ENCODE measurements at places on chromosomes 7 and 10.

DNA sequence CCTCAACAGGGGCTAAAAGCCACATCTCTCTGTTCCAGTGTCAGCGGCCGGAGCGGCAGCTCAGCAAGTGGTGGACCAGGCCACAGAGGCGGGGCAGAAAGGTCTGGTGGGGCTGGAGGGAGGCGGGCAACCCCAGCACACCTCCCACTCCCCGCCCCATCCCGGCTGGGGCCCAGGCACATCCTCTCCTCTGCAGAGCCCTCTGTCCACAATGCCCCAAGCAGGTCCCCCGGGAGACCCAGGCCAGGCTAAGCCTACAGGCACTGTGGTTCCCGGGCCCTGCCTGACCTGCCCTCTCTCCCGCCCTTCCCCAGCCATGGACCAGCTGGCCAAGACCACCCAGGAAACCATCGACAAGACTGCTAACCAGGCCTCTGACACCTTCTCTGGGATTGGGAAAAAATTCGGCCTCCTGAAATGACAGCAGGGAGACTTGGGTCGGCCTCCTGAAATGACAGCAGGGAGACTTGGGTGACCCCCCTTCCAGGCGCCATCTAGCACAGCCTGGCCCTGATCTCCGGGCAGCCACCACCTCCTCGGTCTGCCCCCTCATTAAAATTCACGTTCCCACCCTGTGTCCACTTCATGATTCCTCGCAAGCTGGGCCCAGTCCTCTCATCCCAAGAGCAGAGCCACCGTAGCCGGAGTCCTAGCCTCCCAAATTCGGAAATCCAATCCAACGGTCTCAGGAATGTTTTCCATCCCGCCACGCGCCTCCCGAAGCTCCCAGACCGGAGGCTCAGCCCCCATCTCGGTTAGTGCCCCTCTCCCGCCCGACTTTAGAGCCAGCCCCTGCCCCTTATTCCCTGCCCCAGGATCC, 2.1 kb downstream of the ADIRF start:
- peak overlapping the region; percentile 97 for H3K27ac ChIP-seq
- H3K4me1 ChIP-seq, result peaks cover 67% of the 10 kb centered on the region
- peak overlapping the region; percentile 71 for H3K4me3 ChIP-seq
- H3K27me3 ChIP-seq, result no peaks in the 10 kb centered on the region
- no peak for DNase-seq
- H3K36me3 ChIP-seq, result no peaks in the 10 kb centered on the region

- no peaks in the 10 kb centered on the region for H3K27me3 ChIP-seq
- no peak overlapping the region for H3K27ac ChIP-seq
- H3K36me3 ChIP-seq, result no peaks in the 10 kb centered on the region
- H3K4me1 ChIP-seq, result no peaks in the 10 kb centered on the region
These were observed 595.5 kb downstream of the REEP3 start for GRCh38 chr10:64116707-64117106.

DNA sequence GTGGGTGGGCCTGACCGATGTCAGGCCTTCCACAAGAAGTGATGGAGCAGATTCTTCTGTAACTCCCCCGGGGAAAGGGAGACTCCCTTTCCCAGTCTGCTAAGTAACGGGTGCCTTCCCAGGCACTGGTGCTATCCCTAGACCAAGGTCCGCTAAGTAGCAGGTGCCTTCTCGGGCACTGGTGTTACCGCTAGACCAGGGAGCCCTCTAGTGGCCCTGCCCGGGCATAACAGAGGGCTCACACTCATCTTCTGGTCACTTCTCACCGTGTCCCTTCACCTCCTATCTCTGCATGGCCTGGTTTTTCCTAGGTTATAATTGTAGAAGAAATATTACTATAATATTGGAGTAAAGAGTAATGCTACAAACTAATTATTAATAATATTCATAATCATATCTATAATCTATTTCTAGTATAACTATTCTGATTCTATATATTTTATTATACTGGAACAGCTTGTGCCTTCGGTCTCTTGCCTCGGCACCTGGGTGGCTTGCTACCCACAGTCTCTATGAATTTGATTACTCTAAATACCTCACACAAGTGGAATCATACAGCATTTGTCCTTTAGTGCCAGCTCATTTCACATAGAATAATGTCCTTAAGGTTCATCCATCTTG, 1378.7 kb downstream of the XPNPEP1 start:
- H3K36me3 ChIP-seq, result no peaks in the 10 kb centered on the region
- no peak overlapping the region for H3K4me3 ChIP-seq
- no peaks in the 10 kb centered on the region for H3K4me1 ChIP-seq
- DNase-seq, result no peak

DNA sequence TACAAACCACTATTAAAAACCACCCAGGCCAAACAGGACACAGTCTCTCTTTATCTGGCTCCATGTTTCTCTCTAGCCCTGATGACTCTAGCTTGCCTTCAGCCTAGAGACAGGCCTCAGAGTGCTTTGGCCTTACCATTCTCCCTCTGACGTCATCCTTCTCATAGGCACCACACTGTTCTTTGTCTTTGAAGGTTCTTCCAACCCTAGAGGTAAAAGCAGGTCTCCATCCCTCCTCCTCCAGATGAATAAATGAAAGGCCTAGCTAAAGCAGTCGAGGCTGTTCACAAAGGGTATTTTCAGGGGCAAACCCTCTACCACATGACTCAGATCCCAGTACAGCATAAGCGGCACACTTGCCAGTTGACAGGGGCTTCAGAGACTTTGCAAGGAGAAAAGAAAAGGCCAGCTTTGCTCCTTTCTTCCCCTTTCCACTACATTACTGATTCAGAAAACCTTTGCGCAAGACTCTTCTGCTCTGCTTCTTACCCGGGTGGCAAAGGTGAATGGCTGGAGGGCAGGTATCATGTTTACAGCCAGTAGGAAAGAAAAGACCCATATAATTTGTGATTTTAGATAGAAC, 14.8 kb downstream of the NFE2L3 start:
- peak overlapping the region; percentile 49 for H3K27ac ChIP-seq
- no peak overlapping the region for H3K4me3 ChIP-seq
- DNase-seq, result no peak
- peaks cover 6% of the 10 kb centered on the region for H3K4me1 ChIP-seq

GRCh38 chr10:85618841-85619240, 747.8 kb downstream of the GRID1 start:
- H3K4me1 ChIP-seq, result no peaks in the 10 kb centered on the region
- no peaks in the 10 kb centered on the region for H3K27me3 ChIP-seq
- no peak overlapping the region for H3K27ac ChIP-seq
- H3K36me3 ChIP-seq, result no peaks in the 10 kb centered on the region
- DNase-seq, result no peak

DNA sequence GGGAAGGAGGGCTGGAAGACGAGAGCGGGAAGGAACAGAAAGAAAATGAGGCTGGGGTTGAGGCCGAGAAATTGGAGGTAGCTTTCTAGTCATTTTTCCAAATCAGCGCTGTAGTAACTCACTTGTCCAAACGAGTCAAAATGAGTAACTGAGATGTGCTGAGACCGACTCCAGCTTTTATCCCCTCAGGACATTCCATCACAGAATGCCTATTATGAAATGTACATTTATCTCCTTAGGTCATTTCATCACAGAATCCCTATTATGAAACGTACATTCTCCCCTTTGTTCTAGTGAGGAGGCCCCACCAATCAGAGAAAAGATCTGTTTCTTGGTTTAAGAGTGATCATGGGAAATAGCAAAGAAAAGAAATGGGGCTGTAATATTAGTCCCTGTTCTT, 55.7 kb upstream of the AMPH start:
- no peak overlapping the region for H3K27ac ChIP-seq
- no peak for DNase-seq
- H3K27me3 ChIP-seq, result no peaks in the 10 kb centered on the region
- H3K4me3 ChIP-seq, result no peak overlapping the region
- no peaks in the 10 kb centered on the region for H3K4me1 ChIP-seq

DNA sequence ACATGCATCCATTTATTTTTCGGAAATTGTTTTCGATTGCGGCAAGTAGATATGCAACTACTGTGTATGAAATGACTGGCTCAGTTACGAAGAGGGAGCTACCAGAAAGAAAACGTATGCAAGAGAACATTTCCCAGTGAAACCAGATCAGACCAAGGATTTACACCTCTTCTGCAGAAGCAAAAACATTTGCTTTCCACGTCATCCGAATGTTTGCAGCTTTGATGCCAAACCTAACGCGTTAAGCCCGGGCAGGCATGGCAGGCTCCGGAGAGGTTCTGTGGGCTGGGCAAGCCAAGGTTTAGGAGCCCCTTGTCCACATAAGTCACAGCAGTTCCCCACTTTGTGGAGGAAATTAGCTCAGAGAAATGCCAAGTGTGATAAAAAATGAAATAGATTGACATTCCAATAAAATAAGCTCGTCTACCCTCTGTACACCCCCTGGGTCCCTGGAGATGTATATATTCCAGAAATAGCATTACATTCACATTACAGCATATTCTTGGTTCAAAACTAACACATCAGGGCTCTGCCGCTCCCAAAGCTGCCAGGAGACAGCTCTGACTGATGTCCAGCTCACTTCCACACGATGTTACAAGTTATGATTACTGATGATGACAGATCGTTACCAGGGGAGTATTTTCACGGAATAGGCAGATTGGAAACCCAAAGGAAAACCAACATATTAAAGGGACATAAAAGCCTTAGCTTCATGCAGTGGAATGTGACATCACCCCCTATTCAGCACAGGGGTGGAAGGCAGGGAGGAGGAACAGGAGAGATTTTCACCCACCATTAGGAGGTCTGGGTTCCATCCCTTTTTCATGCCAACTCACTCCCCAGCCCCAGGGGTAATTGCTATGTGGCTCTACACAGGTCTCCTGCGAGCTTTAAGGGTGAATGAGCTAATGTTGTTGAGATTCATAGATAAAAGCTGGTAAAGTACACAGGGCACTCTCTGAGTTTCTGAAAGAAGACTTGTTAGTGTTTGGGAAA, 81.5 kb downstream of the LYZL1 start:
- H3K27me3 ChIP-seq, result peaks cover 27% of the 10 kb centered on the region
- H3K36me3 ChIP-seq, result no peaks in the 10 kb centered on the region
- H3K4me3 ChIP-seq, result no peak overlapping the region
- H3K27ac ChIP-seq, result no peak overlapping the region
- H3K4me1 ChIP-seq, result no peaks in the 10 kb centered on the region
- DNase-seq, result no peak

DNA sequence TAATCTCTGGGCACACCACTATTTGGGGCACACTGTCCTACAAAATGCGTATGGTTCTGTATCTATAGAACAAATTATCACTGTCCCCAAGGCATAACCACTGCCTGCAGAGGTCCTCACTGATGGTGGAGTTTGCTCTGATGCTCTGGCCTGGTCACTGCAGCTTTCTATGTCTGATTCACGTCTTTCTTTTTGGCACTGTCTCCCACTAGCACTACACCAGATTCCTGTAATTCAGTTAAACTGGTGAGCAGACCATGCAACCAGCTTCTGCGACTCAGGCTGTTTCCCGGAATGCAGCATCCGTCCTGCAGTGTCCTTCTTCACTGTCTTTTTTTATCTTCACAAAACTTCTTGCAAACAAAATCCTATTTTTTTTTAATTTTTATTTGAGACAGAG, 112.8 kb downstream of the KLF6 start:
- H3K27me3 ChIP-seq, result no peaks in the 10 kb centered on the region
- no peak overlapping the region for H3K4me3 ChIP-seq
- H3K4me1 ChIP-seq, result no peaks in the 10 kb centered on the region
- no peaks in the 10 kb centered on the region for H3K36me3 ChIP-seq

GRCh38 chr10:83062871-83063270, 1076.4 kb upstream of the GHITM start:
- no peak overlapping the region for H3K4me3 ChIP-seq
- no peak overlapping the region for H3K27ac ChIP-seq
- no peaks in the 10 kb centered on the region for H3K27me3 ChIP-seq
- no peak for DNase-seq
- H3K4me1 ChIP-seq, result no peaks in the 10 kb centered on the region
- H3K36me3 ChIP-seq, result no peaks in the 10 kb centered on the region

GRCh38 chr10:85919491-85920021, 447.0 kb downstream of the GRID1 start:
- no peak overlapping the region for H3K27ac ChIP-seq
- no peaks in the 10 kb centered on the region for H3K36me3 ChIP-seq
- no peaks in the 10 kb centered on the region for H3K27me3 ChIP-seq
- H3K4me3 ChIP-seq, result no peak overlapping the region

Measured in esophagus squamous epithelium (tissue), 5 donors.